ENCODE measurements at places on chromosomes 6 and 20.

- no peak for DNase-seq
Observed at GRCh38 chr6:36355819-36356218, 19.1 kb upstream of the BNIP5 start.

DNA sequence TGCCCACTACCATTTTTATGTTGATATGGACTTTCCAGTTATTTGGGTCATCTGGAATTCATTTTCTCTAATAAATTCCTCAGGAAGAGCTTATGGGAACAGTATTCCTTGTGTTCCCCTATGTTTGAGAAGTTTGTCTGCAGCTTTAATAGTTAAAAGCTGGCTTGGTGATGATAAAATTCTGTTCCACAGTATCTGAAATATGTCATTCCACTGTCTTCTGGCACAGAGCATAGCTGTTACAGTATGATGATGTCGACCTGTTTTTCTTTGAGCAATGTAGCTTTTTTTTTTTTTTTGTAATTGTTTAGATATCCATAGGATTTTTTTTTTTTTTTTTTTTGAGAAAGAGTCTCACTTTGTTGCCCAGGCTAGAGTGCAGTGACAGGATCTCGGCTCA is 43.2 kb downstream of the NCOA3 start:
- no peak for DNase-seq

DNA sequence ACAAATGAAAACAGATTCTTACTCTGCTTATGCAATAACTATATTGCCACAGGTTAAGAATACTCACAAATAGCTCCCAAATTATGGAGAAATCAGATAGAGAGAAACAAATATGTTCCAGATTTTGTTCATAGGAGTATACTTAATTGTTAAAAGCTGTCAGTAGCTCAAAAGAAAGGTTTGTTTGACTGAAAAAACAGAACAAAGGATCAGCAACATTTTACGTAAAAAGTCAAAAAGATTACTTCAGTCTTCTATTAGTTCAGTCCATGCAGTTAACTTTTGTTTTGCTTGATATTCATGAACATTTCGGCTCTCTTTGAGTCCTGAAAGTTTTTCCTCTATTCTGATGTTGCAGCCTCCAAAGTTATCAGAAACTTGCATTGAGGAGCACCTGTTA is 13.4 kb upstream of the NANP start:
- DNase-seq = no peak

DNA sequence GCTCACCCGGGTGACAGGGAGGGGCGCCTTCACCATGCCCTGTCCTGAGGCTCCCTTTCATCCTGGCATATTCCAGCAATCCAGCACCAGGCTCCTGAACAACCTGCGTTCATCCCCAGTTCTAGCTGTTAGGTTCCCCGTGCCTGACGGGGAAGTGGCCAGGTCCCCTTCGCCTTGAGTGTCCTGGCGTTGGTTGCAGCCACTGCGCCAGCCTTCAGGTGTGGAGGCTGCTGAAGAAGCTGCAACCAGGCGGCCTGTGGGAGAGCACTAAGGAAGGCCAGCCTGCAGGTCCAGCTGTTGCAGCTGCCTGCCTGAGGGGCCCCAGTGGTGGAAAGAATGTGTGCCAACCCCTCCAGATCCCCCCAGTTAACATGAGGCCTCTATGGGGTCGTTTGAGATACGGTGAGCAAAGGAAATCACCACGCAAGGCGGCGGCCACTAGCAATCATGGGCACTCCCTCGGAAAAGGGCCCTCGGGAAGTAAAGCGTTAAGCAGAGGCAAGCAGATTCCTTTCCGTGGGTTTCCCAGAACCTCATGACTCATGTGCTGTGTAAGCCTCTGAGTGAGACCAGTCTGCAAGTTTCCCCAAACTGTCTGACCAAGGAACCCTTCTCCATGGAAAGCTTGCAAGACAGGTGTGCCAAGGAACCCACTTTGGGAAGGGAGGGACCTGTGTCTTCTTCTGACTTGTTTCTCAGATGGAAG is 320.8 kb downstream of the TAF4 start:
- DNase-seq = no peak

GRCh38 chr20:51631011-51631950 is 88.8 kb upstream of the NFATC2 start:
- no peak for DNase-seq

DNA sequence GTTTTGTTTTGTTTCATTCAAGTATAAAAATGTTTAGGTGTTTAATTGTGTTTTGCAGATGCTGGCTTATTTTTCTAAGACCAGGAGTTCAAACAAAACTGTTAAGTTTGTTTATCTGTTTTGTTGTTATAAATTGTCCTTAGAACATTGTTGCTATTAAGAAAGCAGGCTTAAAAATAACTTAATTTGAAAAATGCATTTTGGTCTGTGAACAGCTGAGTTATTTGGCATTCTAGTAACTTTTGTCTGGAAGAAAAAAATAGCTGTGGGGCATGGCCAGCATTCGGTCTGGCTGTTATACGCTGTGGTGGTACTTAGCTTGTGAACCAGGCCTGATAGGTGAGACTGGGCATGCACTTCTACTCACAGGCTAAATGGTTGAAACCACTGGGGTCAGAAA is 37.8 kb downstream of the SLX4IP start:
- DNase-seq = no peak

GRCh38 chr6:10323018-10323417 is 91.9 kb downstream of the TFAP2A start:
- no peak for DNase-seq

GRCh38 chr6:144259986-144260385 is 25.1 kb upstream of the UTRN start:
- no peak for DNase-seq

- no peak for DNase-seq
Observed at GRCh38 chr6:151240791-151241642, 1.2 kb downstream of the AKAP12 start.

DNA sequence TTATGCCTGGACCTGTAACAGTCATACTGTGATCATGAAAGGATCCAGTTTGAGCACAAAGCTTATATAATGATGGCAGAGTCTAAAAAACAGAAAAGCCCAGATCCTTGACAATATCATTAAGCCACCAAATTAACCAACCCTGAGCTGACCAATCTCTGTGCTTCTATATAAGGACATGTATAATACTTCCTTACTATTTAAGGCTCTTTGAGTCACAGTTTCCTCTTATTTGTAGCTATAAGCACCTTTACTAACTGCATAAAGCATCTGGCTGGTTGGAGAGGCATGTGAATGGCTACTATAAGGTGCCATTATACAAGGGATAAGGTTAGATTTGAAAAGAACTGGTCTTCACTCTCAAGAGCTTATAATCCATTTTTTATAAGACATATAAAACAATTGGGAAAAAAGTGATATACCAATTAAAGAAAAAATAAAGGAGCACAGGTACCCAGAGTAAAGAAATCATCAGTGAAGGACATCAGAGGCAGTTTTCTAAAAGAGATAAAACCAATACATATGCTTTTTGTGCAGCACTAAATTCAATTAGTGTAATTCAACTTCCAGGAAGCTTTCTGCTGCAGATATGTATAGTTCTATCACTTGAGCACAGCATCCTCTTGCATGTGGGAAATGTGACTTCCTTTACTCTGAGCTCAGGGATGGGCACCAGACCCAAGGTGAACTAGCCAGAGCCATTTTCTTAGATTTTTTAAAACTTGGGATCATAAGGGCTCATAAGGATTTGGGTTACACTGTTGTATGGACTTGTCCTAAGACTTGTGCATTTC is 121.0 kb downstream of the BTBD9 start:
- no peak for DNase-seq

GRCh38 chr20:54090230-54091119 is 20.1 kb upstream of the BCAS1 start:
- DNase-seq = no peak

- DNase-seq = no peak
Observed at GRCh38 chr6:110996691-110997090, 14.9 kb downstream of the RPF2 start.

GRCh38 chr6:114989279-114989964 is 646.6 kb upstream of the HS3ST5 start:
- no peak for DNase-seq

- no peak for DNase-seq
Observed at GRCh38 chr6:96532399-96532798, 10.8 kb downstream of the UFL1 start.
